T follicular helper cell (primary cell): ENCODE measurements at places on chromosomes 16 and 17.

GRCh38 chr16:68884401-68884800 is 41.1 kb downstream of the TANGO6 start:
- no peak for DNase-seq

DNA sequence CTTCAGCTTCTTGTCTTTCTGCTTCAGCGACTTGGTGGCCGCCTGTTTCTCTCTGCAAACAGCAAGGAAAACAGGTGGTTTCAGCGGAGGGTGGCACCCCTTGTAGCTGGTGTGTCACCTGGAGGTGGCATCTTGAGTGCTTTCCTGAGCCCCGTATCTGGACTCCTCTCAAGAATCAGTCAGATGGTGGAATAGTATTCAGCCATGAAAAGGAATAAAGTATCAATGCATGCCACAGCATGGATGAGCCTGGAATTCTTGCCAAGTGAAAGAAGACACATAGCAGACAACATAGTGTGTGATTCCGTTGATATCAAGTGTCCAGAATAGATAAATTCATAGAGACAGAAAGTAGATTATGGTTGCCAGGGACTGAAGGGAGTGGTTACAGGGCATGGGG is 65.2 kb downstream of the NDE1 start:
- no peak for DNase-seq

DNA sequence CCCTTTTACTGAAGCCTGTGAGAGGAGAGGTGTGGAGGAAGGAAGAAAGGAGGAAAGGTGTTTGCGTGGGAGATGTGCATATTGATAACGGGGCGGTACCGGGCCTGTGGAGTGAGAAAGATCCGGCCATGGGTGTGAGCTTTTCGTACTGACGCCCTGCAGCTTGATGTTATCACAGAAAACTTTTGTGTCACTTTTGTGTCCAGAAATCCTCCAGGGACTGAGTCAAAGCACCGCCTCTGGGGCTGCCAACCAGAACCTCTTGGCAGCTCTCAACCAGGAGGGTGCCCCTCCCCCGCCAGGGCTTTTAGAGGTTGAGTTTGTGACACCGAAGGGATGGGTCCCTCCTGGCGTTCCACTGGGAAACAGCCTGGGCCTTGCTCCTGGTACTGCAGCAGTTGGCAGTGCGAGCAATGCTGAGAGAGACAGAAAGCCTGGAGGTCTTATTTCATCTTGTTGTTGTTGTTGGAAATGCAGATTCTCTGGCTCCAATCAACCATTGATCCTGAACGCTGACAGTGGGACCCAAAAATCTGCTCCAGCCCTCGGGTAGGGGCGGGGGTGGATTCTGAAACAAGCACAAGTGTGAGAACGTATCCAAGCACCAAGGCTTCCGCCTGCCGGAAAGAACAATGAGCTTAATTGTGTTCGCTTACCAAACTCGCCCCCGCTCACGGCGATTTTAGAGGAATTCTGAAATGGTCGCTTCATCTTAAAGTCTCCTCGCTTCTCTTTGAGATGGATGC is 65.0 kb downstream of the CRISPLD2 start:
- DNase-seq = no peak

DNA sequence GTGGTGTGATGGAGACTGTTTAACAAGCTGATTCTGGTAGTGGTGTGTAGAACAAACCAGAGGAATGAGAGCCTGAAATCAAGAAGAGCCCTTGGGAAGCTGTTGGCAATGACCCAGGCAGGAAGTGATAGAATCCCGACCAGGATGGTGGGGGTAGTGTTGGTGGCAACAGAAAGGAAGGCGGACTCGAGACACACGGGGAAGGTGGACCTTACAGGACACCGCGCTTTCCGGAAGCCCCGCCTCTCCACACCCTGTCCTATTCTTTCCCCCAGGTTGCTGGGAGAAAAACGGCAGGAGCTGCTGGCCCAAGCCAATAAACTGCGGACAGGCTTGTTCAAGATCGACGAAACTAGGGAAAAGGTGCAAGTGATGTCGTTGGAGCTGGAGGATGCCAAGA is 30.0 kb upstream of the KDM6B start:
- no peak for DNase-seq

GRCh38 chr16:54193665-54194333 is 92.8 kb downstream of the IRX3 start:
- DNase-seq = no peak

- DNase-seq = no peak
These were observed 28.9 kb downstream of the TNRC6A start for GRCh38 chr16:24758373-24758772.

DNA sequence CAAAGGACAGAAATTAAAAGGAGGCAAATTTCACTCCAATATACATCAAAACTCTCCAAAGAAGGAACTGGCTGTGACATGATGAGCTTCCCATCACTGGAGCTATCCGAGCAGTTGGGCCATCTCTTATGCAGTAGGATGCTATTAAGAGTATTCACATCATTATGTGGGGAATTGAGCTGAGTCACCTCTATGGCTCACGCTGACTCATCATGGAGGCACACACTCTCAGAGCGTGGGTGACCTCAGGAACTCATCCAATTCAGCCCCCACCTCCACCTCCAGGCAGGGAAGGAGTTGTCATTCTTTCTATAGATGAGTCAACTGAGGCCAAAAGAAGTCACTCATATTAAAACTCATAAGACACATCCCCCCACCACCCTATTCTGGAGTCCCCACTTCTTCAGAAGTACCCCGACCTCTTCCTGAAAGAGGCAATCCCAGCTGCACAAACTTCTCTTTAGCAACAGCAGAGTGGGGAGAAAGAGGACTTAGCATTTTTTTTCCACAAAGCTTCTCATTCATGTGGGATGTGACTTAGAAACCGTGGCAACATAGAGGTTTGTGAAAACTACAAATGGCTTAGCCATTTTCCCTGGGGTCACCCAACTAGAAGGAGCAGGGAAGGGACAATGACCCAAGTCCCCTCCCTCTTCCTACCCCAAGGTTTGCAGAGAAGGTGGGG is 32.5 kb downstream of the ABCC12 start:
- DNase-seq = no peak

DNA sequence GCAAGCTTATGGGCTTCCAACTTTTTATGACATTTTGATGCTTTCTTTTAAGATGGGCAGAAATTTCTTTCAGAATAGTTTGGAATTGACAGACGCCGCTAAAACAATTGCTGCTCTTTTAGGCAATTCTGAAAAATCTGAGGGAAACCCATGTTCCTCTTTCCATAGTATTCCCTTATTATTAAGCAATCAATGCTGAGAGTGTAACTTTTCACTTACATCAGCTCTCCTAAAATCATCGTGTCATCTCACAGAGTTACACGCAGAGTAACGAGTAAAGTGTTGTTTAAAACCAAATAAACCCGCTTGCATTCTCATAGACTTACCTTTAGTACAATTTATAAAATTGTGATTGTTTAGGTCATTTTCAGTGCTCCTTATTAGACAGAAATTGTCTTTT is 150.6 kb downstream of the MAF start:
- no peak for DNase-seq
